ENCODE measurements at places on chromosomes 4 and X.
A peak's percentile ranks its signal among the peaks of the same experiment; 100 is the strongest.

GRCh38 chr4:52863324-52863723, 1.2 kb downstream of the RASL11B start:
- no peak for DNase-seq

GRCh38 chrX:37759351-37759750, 20.5 kb upstream of the CYBB start:
- no peak for DNase-seq

GRCh38 chrX:54818221-54818620, 10.7 kb downstream of the MAGED2 start:
- DNase-seq, result no peak

GRCh38 chr4:167109859-167110258, 124.4 kb downstream of the SPOCK3 start:
- no peak for DNase-seq

DNA sequence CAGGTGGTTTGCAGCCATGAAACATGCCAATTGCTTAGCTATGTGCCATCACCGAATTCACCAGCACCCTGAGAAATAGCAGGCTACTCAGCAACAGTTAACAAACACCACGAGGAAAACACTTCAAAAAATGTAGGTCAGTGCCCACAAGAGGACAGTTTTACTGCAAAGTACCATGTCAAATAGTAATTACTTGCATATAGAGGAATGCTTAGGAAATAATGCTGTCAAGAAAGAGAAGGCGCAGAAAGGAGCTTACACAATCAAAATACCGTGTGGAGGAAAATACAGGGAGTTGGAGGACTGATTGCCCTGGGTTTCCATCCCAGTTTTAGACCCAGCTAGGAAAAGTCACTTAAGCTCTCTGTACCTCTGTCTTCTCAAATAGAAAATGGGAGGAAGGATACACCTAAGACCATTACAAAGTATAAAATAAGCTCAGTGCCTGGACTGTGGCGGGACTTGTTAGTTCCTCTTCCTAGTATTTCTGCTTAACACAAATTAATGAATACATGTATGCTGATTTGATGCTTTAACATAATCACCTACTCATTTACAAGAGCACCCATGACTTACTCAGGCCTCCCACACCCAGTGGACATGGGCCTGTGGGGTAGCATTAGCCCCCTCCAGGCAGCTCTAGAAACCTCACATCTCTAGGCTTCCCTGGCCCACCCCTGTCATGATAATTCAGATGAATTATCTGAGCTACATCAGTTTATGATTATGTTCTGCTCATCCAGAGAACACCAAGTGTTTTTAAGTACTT, 44.5 kb upstream of the IL21 start:
- no peak for DNase-seq

DNA sequence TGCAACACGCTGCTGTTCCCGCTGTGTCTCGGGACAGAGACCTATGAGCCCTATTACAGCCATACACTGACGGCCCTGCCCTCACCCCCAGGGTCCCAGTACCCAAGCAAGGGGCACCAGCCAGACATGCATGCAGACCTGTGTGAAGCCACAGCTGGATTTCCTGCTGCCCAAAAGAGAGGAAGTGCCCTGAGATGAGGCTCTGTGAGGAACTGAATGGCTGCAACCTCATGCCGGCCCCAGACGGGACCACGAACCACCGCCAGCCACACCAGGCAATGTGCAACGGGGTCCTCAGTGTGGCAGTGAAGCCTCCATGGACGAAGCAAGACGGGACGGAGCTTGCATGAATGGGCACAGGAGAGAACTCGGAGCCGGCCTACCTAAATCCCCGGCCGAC, 21.1 kb downstream of the CTBP1 start:
- no peak for DNase-seq

DNA sequence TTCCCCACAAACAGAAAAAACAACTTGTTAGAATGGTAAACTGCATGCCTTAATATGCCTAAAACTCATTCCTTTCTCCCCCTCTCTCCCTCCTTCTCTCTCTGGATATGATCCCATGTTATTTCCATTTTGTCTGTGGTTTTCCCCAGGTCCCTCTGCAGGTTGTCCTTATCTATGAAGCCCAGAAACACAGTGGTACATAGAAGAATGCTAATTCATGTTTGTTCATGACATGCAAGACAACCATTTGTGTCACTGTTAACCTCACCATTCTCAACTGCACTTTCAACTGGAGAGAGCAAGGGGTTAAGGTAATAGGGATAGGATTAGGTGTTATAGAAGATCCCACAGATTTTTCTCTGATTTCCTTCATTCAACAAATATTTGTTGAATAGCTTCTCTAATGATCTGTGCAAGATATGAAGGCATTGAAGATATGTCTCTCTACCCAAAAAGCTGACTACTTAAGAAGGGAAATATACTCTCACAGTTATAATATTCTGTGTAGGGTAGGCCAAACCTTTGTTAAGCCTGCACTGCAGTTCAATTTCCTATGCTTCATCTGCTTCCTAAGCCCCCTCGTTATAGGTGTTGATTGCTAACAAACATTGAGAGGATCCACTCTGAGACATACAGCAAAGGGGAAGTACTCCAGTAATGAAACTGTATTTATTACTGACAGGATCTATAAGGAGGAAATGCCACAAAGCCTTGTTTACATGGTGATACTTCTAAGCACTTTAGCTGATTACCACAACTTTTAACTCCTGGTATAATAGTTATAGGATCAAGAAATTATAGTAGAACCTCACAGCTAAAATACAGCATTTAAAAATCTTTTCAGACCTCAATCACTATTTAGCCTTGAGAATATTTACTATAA, 96.1 kb downstream of the FRYL start:
- no peak for DNase-seq

- DNase-seq, result no peak
Observed at GRCh38 chr4:8221476-8221875, 22.4 kb downstream of the SH3TC1 start.

DNA sequence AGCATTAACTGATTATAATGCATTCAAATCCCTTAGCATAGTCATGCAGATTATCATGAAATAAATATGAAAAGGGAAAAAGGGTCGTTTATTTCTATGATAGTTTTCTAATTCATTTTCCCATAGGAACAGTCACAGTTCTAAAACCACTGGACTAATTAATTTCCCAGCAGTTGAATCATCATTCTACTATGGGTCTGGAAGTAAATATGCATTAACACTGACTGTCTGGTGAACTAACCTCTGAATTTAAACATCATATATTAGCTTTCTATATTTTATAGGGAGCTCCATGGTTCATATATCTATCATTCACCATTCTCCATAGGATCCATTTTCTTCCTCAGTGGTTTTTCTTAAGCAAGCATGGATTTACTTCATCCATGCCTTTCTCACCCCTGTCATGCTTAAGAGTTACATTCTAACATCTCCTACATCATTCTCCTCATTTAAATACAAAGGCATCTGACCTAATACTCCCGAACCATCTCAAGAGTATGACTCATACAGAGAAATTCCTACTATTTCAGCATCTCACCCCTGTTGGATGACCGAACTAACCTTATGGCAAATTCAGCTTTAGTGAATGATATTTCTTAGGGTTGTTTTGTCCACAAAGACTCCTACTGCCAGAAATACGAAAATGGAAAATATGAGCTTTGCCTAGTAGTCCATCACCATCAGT, 198.7 kb upstream of the ADAMTS3 start:
- no peak for DNase-seq

GRCh38 chr4:142331132-142331531, 515.0 kb downstream of the INPP4B start:
- DNase-seq, result no peak

GRCh38 chr4:168480931-168481611, 779 bp upstream of the DDX60L start:
- DNase-seq, result no peak

GRCh38 chr4:140188975-140189374, 35.0 kb upstream of the MAML3 start:
- no peak for DNase-seq

GRCh38 chrX:17474892-17475291, 99.9 kb downstream of the NHS start:
- DNase-seq, result no peak

- peak; percentile 38 for DNase-seq
Observed at GRCh38 chr4:2359591-2360395, 58.7 kb downstream of the ZFYVE28 start.

- DNase-seq, result no peak
Observed at GRCh38 chr4:85861064-85861765, 386.3 kb downstream of the ARHGAP24 start.

DNA sequence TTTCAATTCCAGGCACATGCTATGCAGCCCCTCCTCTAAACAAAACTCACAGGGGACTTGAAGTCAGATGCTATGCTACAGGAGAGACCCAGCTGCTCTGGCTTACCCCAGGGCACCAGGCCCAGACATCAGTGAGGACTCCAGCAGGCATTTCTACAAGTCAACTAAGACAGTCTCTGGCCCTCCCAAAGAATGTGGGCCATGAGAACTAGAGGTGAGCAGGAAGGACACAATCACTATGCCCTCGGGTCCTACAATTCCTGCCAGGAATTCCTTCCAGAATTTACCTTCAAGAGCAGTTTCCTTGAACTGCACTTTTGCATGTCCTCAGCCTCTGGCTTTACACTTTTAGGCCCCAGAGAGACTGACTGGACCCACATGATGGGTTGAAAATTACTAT, 17.4 kb downstream of the TMEM192 start:
- no peak for DNase-seq

GRCh38 chrX:145821291-145821897, 3.8 kb downstream of the SLITRK2 start:
- DNase-seq, result no peak

DNA sequence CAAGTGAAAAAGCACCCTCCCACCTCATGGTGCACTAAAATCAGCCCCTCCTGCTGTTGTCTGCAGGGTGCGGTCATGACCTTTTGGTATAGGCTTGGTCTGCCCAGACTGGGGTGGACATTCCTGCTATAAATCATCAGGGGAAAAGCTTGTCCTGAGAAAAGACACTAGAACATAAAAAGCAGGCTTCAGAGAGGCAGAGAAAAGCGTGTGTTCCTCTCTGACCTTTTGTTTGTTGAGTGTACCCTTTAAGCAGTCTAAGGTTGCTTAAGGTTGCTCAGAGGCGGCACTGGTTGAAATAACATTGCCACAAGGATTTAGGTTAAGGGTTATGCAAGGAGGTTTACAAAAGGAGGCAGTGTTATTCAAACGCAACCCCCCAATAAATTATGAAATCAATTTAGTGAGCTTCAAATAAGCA, 43.5 kb downstream of the CCDC158 start:
- DNase-seq, result no peak

DNA sequence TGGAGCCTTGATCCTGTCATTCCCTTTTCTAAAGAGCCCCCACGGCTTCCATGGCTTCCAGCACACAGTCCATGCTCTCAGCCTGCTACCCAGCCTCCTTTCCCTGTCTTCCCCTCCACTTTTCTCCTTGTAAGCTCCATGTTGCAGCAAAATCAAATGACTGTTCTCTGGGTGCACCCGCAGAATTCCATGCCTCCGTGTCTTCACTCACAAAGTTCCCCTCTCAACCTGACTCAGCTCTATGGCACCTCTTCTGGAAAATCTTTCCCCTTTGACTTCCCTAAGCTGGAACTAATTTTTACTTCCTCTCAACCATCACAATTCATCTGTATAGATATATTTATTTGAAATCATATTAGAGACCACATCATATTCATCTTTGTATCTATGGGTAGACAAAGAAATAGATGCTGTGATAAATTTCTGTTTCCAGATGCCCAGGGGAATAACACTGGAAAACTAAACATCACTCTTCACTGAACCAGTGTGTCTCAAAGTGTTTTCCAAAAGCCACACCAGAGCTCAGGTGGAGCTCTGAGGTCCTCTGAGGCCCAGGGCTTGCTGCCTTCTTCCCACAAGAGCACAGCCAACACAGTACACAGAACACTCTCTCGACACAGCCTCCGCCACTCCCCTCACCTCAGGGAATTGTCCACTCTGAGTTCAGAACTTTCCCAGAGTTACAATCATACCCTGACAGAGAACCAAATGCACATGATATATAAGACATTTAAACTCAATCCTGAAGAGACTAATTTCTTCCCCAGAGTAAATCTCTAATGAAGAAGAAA, 3.3 kb downstream of the SETD7 start:
- no peak for DNase-seq

DNA sequence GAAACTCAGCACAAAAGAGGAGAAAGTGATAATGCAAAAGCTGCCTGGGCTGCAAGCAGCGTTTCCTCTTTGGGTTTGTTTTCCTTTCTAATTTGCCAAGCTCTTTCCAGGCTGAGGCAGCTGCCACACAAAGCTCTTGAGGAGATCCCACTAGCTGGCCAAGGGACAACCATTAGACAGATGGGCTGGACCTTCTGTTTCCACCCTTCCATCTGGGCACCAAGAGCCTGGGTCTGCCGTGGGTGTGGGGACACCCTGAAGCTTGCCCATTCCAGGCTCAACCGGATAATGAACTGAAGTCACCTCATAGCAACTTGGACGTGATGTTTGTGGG, 194.6 kb upstream of the C1QTNF7 start:
- no peak for DNase-seq
